ENCODE measurements at places on chromosomes 2 and 18. TPM values are rescaled to one million over a fixed set of nuclear protein-coding genes. Genes with fewer than 3 reads are reported as not detected.

DNA sequence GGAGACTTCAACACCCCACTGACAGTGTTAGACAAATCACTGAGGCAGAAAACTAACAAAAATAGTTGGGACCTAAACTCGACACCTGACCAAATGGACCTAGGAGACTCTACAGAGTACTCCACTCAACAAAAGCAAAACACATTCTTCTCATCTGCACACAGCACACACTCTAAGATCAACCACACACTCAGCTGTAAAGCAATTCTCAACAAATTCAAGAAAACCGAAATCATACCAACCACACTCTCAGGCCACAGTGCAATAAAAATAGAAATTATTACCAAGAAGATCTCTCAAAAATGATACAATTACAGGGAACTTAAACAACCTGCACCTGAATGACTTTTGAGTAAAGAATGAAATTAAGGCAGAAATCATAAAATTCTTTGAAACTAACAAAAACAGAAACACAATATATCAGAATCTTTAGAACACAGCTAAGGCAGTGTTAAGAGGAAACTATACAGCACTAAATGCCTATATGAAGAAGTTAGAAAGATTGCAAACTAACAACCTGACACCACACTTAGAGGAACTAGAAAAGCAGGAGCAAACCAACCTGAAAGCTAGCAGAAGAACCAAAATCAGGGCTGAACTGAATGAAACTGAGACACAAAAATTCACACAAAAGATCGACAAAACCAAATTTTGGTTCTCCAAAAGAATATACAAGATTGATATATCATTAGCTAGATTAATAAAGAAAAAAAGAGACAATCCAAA lies 46.3 kb downstream of the RTTN start:
- no peak for ATAC-seq

The SIX3 gene
- total RNA-seq = not detected

DNA sequence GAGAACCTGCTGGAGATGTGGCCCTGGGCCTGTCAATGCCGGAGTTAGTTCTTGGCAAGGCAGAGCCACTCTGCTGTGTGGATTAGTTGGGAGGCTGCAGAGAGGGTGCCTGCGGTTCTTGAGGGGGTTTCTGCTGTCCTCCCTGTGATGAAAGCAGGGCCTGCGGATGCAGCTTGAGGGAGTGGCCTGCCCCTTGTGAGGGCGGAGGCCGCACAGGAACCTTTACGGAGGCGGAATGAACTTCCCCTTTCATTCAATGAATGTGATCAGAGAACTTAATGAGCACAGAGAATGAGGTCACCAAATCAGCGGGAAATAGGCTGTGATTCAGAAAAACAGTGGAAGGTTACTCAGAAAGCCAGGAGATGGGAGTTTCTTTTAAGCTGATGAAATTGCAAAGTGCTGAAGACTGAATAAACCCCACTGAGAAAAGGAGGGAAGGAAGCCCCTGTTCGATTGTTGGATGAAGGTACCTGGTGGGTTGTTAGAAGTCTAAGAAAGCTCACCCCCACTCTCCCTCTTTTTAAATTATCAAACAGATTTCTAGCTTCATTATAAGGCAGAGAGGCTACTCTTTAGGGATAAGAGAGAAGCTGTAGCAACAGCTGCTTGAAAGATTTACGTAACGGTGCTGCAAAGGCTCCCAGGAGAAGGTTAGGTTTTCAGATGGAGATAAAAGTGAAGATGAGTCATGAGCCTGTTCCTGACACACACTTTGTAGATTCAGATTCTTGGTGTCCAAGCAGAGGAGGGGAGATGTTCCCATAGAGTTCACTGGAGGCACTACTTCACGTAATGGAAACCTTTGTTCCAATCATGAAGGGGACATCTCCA lies 47.4 kb downstream of the VWA3B start:
- ATAC-seq = peak; percentile 52

DNA sequence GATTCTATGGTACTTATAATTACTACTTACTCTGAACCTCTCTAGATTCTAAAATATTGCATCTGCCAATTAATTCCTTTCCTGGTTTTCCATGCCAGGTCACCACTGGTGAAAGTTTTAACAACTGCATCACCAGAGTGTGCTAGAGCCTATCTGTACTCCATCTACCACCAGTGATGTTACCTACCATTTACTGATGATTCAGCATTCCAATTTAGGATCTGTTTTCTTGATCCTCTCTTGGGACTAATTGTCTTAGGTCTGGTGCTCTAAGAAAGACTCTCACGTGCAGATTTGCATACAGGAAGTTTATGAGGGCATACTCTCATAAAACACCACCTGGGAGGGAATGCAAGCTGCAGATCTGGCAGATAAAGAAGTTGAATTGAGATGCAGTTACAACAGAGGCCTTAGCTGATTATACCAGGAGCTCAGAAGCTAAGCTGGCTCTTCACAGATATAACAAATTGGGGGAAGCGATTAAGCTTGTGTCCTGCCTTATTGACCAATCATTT lies 347.6 kb upstream of the VRK2 start:
- ATAC-seq = no peak

DNA sequence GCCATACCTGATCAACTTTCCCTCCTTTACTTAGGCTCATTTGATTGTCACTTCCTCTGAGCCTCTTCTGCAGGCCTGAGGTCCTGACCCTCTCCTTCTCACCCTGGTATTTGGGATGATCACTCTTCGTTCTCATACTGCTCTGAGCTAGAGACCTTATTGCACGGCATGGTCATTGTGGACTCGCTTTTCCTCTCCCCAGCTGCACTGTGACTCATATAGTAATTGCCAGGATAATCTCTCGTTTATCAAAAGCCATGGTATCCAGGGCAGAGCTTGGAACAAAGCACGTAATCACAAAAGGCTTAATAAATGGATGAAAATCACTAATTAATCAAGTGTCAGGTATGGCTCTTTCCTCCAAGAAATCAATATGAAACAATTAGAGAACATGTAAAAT lies 40.9 kb upstream of the TRIB2 start:
- peak; percentile 62 for ATAC-seq

DNA sequence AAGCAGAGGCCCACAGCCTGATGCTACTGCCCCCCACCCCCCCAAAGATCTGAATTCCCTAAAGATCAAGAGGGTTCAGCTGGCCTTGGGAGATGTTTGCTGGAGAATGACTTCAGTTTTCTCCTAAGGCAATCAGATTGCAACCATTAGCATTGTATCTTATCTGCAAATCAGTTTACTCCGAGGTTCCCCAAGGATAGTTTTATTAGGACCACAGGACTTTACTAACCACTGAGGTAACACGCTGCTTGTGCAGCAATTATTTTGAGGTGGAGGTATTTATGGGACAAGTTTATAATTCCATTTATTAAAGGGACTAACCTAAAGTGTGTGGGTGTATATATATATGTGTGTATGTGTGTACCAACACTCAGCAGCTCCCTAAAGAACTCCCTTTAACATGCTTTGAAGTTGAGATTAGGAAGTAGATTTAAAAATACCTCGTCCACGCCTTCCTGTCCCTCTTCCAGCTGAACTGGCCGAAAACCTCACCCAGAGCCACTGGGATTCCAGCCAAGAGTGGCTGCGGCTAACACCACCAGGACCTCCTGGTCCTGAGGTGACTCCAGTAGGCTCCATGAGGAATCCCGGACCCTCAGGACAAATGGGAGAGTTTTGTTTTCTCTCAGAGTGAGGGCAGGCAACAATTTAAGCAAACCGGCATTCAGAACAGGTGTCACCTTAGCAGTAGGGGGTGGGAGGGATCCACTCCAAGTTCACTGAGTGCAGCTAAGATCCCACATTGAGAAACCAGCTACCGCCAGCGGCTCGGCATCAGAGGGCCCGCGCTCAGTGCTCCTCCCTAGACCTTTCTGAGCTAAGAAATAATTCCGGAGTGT lies 3.0 kb upstream of the DLX1 start:
- no peak for ATAC-seq

- ATAC-seq = peak; percentile 43
These were observed 441.3 kb downstream of the RND3 start for GRCh38 chr2:150046211-150046610.

DNA sequence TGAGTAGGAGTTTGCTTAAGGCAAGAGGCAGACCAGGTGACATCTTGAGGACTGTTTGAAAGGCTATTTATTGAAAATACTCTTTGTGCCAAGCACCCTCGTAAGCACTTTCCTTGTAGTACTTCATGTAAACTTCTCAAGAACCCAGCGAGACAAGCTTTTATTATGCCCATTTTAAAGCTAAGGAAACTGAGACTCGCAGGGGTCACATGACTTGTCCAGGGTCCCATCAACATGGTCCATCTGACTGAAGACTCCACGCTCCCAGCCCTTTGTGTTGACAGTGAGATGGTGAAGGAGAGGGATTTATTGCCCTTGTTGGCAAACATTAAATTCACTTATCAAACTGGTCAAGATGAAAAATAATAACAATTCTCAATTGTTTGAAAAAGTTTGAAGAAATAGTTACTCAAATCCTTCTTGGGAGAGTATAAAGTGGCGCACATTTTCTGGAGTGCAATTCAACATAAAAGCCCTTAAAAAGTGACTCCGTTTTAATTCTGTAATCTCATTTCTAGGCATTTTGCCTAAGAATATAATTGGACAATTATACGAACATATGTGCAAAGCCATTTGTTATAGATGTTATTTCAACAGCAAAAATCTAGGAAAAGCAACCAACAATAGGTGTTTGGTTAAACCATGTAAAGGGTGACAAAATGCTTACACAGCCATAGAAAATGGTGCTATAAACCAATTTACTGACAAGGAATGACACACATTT lies 270.5 kb upstream of the NCKAP5 start:
- ATAC-seq = no peak

DNA sequence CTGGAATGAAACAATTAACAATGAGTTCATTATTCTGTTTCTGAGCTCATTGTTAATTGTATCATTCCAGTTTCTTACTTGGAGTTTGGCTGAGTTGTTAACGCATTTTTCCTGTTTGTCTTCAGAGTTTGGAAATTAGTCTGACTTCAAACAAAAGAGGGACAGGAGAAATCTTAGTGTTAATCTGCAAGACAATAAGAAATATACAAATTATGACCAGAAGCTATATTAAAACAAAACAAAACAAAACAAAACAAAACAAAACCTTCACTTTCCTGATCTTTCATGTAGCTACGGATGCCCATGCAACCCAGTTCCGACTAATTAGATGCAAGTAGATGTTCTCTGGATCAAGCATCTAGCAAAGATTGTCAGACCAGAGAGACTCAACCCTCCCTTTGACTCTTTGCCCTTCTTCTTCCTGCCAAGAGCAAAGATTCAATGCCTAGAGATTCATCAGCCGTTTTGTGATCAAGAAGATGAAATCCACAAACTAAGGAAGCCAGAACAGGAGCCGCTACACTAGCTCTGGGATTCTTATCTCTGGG lies 686.2 kb upstream of the FSHR start:
- no peak for ATAC-seq

GRCh38 chr2:186460465-186460864 lies 25.6 kb upstream of the ZC3H15 start:
- ATAC-seq = no peak

The TUBA3E gene
- not detected for total RNA-seq

GRCh38 chr18:47873625-47874024 lies 56.8 kb downstream of the SMAD2 start:
- ATAC-seq = no peak

The TTN gene
- 1.5 TPM for total RNA-seq

The NT5C1B gene
- not detected for total RNA-seq

GRCh38 chr2:9423922-9424272 lies 443 bp downstream of the CPSF3 start:
- ATAC-seq = peak; percentile 19

- ATAC-seq = no peak
These were observed 4.8 kb upstream of the PARD6G start for GRCh38 chr18:80252136-80252535.

- ATAC-seq = no peak
These were observed 40.0 kb downstream of the RNU4ATAC start for GRCh38 chr2:121570667-121571055.

The DNAH7 gene
- total RNA-seq = 0.12 TPM

The SRD5A2 gene
- not detected for total RNA-seq

The LHCGR gene
- not detected for total RNA-seq

The HOXD13 gene
- total RNA-seq = not detected

The RAX gene
- total RNA-seq = not detected

The TMEM127 gene
- 34.3 TPM for total RNA-seq

- ATAC-seq = no peak
These were observed 14.9 kb downstream of the LPIN2 start for GRCh38 chr18:2997846-2998564.

- no peak for ATAC-seq
These were observed 101.4 kb downstream of the FTCDNL1 start for GRCh38 chr2:199749571-199749970.

DNA sequence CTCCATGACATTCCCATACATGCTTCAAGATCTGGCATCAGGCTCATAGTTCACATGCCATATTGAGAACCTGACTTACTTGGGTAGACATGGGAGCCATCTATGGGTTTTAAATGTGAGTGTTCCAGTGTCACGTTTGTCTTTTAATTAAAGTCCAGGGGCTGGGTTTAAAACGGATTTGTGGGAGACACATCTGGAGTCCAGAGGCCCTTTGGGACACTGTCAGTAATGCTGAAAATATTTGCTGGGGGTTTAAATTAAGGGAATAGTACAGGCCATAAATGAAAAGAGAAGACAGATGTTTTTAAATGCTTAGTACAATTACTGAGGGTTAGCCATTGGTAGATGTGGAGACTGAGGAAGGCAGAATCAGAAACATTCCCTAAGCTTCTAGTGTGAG lies 478.0 kb downstream of the PID1 start:
- no peak for ATAC-seq

The CPSF3 gene
- 26.2 TPM for total RNA-seq

- no peak for ATAC-seq
These were observed 303.6 kb upstream of the ID2 start for GRCh38 chr2:8378016-8378810.

DNA sequence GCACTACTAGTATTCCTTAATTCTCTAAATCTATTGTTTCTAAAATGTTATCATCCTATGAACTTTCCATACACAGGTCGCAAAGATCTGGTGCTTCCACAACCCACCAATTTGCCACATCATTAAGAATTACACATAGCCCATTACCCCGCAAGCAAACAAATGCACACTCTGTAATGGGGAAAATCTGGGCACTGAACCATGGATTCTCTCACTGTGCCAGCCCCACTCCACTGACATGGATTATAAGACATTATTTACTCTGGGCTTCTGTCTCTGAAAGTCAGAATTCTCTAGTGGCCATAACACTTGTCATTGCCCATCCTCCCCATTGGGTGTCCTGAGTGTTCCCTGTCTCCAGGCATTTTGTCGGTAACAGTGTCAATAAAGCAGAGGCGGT lies 537.1 kb downstream of the EPHA4 start:
- no peak for ATAC-seq

- no peak for ATAC-seq
These were observed 4.1 kb downstream of the MYO1B start for GRCh38 chr2:191249156-191249813.
